Activated naive CD4-positive, alpha-beta T cell treated with anti-CD3 and anti-CD28 coated beads, Interleukin-2, amount 10 ng/mL, durations not matched to agents 7 days and 5 days (primary cell): ENCODE measurements at places on chromosomes 1 and 21.

DNA sequence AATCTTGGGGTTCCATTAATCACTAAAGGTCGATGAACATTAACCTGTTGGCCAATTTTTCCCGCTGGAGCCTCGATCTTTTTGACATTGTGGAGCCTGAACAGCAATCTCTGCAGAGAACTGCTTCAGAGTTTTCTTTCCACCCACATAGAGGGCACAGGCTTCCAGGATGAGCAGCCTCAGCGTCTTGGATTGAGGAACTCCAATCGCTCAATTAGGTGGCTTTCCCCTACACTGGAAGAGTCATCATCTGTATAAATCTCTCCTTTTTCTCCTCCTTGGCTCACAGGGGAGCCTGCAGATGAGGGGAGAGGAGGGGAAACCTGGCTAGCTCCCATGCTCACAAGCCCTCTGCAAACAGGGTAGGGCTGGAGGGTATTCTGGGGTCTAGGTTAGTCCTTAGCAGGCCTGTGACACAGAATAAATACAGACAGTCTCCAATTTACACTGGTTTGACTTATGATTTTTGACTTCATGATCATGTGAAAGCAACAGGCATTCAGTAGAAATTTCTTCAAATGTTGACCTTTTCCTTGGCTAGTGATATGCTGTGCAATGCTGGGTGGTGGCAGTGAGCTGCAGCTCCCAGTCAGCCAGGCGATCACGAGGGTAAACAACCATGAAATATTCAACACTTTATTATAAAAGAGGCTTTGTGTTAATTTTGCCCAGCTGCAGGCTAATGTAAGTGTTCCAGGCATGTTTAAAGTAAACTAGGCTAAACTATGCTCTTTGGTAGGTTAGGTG is 80.8 kb downstream of the PGBD5 start:
- no peak for DNase-seq

DNA sequence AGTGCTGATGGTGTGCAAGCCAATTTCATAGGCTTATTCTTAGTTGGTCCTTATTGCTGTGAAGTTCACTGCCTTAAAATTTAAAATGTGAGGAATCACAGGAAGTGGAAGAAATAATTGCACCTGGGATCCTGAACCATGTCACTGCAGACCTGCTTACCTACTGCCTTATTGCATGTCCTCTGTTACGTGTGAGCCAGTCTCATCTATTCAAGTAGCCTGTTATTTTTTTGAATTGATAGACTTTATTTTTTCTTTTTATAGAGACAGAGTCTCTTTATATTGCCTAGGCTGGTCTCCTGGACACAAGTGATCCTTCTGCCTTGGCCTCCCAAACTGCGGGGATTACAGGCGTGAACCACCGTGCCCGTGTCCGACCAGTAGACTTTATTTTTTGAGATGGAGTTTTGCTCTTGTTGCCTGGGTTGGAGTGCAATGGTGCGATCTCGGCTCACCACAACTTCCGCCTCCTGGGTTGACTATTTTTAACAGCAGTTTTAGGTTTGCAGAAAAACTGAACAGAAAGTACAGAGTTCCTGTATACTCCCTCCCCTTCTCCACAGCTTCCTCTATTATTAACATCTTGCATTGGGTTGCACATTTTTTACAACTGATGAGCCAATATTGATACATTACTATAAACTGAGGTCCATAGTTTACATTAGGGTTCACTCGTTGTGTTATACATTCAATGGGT is 14.0 kb upstream of the DISC1 start:
- DNase-seq, result peak; percentile 81

GRCh38 chr21:34807881-34808568 is 139.2 kb downstream of the CLIC6 start:
- peak; percentile 65 for DNase-seq

- no peak for DNase-seq
Observed at GRCh38 chr1:5891736-5892135, 100.5 kb downstream of the NPHP4 start.

DNA sequence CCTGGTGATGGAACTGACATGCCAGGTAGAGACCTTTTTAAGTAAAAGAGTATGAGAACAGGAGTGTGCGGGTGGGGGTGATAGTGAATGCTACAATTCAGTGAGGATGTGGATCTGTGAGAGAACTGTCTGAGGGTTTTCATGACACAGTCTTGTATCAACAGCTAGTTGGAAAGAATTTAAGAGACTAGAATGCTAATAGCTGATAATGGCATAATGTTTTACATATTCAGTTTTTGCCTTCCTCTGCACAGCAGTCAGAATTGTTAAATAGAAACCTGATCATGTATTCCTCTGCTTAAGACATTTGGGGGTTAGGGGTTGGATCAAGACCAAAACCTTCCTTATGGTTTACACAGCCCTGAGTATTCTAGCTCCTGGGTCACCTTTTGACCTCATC is 152.8 kb upstream of the ZRANB2 start:
- no peak for DNase-seq

- DNase-seq, result no peak
Observed at GRCh38 chr1:116569381-116569670, 1.5 kb downstream of the CD58 start.

DNA sequence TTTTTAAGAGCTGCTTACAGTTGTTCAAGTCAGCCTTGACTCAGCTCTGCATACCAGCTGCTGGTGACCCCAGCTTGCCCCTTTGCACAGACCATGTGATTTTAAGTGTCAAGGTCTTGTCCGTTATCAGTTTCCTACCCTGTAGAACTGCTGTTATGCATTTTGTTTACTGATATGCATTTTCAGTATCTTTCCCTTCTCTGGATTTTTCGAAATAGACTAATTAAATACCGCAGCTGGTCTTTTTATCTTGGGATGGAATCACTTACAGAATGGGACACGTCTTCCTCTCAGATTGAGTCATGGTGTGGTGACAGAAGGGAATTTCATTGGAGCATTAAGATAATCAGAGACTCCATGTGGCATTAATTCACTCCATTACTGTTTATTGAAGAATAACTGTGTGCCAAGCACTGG is 145.6 kb downstream of the FMN2 start:
- no peak for DNase-seq

- no peak for DNase-seq
Observed at GRCh38 chr1:240293706-240294105, 202.0 kb downstream of the FMN2 start.

DNA sequence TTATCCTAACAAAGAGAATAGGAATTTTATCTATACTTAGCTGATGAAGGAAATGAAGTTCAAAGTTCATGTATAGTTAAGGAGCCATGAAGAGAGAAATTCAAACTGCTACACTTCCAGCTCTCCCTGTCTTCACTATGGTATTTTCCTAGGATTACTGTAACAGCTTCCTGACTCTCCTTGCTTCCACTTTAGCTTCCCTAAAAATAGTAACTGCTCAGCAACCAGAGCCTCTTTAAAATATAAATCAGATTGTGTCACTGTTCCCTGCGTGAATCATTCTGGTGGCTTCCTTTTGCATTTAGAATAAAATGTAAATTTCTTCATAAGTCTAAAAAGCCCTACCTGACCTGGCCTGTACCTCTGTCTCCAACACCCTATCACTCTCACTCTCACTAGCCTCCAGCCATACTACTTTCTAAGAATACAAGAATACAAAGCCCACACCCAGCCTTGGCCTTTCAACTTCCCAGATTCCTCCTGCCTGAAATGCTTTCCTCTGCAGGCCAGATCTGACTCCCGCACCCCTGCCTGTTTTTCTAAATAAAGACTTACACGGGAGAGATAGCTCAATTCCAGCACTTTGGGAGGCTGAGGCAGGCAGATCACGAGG is 30.5 kb downstream of the OR10J1 start:
- DNase-seq, result no peak

GRCh38 chr1:3129133-3129490 is 60.1 kb downstream of the PRDM16 start:
- no peak for DNase-seq

- no peak for DNase-seq
Observed at GRCh38 chr21:42075686-42076471, 4.8 kb downstream of the UMODL1 start.

DNA sequence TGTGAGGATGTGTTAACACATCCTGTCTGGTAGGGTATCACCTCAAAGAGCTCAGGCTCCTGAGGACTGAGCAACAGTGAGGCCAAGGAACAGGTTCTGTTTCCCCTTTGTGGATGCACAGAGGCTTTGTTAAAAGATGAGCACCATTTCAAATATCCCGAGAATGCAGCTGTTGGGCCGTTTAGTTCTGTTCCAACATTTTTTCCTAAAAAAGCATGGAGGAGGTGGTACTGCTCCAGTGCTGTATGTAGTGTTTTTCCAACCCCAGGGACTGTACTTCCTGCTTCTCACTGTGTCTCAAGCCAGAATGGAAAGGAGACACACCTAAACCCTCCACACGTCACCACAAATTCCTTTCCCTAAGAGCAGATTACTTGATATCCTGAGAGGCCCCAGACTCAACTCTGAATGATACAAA is 53.8 kb upstream of the BCL10 start:
- DNase-seq, result no peak

- no peak for DNase-seq
Observed at GRCh38 chr1:8598060-8598724, 219.2 kb downstream of the RERE start.

DNA sequence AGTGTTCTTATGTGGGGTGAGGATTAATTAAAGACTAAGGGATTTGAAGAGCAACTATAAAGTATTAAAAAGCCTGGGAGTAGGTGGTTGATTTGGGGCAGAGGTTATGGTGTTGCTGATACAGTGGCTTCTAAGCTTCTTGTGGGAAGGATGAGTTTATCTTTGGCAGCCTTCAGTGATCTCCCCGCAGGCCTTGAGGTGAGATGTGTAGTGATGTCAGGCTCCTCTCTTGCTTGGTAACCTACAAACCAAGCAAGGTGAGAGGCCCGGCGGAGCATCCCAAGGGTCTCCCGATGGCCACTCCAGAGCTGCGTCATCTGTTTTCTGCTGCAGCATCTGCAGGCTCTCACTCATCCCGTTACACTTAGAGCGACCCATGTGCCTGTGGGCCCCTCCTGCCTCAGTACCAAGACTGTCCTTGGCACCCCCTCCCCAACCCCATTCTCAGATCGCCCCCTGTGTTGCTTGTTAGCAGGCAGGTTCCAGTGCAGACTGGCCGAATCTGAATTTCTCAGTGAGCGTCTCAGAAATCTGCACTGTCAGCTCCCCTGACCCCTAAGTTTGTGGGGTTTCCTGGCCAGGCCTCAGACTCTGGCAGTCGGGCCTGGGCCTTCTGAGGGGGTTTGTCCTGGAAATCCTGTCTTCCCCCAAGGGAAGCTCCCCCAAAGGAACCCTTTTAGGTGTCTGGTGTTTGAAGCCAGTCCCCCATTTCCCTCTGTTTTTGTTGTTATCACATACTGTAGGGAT is 77.9 kb downstream of the GALNT2 start:
- DNase-seq, result no peak

DNA sequence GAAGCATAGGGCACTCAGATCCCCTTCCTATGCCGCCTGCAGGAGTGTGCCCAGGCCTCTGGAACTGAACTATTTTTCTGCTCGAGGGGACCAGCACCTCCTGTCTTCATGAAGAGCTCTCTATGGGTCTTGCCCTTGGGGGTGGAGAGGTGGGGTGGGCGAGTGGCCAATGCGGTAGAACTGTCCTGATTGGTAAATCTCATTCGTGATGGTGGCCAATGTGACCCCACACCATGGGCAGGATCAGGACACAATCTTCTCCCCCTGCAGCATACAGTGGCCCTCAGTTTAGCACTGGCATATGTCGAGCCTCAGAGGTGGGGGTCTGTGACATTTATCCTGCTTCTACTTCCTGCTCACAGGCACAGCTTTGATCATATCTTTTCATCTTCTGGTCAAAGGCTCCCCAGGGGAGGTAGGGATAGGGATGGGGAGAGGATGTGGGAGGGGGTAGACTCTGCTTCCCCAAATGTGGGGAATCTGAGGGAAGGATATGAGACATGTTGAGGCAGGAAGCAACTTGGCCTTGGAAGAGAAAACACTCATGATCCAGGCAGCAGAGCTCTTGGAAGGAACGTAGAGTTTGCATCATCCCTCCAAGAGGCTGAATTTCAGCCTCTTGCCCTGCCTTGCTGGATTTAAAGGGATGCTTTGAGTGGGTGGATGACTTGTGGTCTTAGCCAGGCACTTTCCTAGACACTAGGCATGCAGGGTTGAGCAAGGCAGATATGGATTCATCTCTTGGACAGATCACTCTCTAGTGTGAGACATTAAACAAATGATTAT is 81.8 kb downstream of the LAMC2 start:
- DNase-seq, result no peak

DNA sequence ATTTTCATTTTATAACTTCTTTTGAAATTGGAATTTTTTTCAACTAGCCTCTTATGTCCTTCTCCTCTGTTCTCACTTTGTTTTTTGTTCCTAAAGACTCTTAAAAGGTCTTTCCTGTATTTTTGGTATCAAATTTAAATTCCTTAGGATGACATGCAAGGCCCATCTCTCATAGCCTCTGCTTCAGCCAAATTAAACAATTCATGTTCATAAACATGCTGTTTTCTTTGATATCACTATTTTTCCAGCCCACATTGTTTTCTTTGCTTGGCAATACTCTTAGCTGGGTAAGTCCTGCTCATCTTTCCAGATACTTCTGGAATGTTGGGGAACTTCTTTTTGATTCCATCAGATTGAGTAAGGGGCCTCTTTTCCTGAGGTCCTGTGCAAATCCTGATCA is 55.8 kb upstream of the GPR88 start:
- DNase-seq, result no peak

DNA sequence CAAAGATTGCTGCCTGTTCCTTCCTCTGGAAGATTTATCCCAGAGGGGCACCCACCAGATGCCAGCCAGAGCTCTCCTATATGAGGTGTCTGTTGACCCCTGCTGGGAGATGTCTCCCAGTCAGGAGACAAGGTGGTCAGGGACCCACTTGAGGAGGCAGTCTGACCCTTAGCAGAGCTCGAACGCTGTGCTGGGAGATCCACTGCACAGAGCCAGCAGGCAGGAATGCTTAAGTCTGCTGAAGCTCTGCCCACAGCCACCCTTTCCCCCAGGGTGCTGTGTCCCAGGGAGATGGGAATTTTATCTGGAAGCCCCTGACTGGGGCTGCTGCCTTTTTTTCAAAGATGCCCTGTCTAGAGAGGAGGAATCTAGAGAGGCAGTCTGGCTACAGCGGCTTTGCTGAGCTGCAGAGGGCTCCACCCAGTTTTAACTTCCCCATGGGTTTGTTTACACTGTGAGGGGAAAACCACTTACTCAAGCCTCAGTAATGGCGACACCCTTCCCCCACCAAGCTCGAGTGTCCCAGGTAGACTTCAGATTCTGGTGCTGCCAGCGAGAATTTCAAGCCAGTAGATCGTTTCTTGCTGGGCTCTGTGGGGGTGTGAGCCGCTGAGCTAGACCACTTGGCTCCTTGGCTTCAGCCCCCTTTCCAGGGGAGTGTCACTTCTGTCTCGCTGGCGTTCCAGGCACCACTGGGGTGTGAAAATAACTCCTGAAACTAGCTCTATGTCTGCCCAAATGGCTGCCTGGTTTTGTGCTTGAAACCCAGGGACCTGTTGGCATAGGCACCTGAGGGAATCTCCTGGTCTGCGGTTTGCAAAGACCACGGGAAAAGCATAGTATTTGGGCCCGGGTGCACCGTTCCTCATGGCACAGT is 51.1 kb upstream of the PDC start:
- peak; percentile 32 for DNase-seq

DNA sequence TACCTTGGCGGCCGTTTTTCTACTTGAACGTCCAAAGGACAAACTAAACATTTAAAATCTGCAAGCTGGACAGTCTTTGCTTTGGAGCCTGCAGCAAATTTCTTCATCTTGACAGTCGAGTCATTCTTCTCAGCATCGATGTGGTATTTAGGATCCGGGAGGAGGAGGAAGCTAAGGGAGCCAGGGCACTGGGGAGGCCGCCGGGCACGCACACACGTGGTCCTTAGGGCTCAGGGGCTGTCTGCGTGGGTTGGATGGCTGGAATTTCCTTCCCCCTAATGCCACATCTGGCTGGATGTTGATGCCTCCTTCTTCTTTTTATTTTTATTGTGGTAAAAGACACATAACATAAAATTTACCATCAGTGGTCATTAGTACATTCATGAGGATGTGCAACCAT is 300.9 kb downstream of the CAMTA1 start:
- DNase-seq, result no peak
